Spinal cord (tissue), 10 donors: ENCODE measurements at places on chromosomes 1 and 21.

- no peak overlapping the region for H3K4me3 ChIP-seq
- H3K27me3 ChIP-seq: no peaks in the 10 kb centered on the region
- no peaks in the 10 kb centered on the region for H3K36me3 ChIP-seq
- H3K4me1 ChIP-seq: no peaks in the 10 kb centered on the region
Observed at GRCh38 chr1:218565377-218565776, 220.2 kb downstream of the TGFB2 start.

- peaks cover 16% of the 10 kb centered on the region for H3K4me1 ChIP-seq
- DNase-seq: no peak
- no peaks in the 10 kb centered on the region for H3K36me3 ChIP-seq
- H3K4me3 ChIP-seq: no peak overlapping the region
- H3K27ac ChIP-seq: no peak overlapping the region
Observed at GRCh38 chr21:32917362-32918135, 108.2 kb upstream of the OLIG2 start.

- H3K27me3 ChIP-seq: no peaks in the 10 kb centered on the region
- H3K27ac ChIP-seq: no peak overlapping the region
- no peak for DNase-seq
- peaks cover 5% of the 10 kb centered on the region for H3K4me1 ChIP-seq
- H3K4me3 ChIP-seq: no peak overlapping the region
Observed at GRCh38 chr1:212565079-212565478, 43.5 kb upstream of the ATF3 start.

DNA sequence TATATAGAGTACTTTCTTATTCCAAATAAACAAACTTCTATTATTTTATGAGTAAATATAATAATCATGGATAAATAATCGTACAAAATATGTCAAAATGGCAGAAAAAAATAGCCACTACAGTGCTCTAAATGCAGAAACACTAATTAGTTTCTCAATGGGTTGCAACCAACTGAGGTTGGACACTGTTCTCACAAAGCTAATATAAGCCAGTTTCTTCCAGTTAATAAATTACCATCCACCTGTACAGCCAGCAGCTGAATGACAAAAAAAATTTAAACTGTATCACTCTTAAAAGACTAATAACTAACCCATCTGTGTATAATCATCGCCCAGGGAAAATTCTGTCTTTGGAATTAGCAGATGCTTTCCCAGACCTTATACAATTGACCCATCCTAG, 36.9 kb downstream of the GDAP2 start:
- H3K27ac ChIP-seq: no peak overlapping the region
- no peaks in the 10 kb centered on the region for H3K27me3 ChIP-seq
- DNase-seq: no peak
- no peaks in the 10 kb centered on the region for H3K4me1 ChIP-seq
- H3K4me3 ChIP-seq: no peak overlapping the region

GRCh38 chr1:10637400-10637799, 159.0 kb downstream of the CASZ1 start:
- no peak for DNase-seq
- peaks cover 54% of the 10 kb centered on the region for H3K36me3 ChIP-seq
- H3K4me3 ChIP-seq: no peak overlapping the region
- H3K4me1 ChIP-seq: peaks cover 49% of the 10 kb centered on the region

DNA sequence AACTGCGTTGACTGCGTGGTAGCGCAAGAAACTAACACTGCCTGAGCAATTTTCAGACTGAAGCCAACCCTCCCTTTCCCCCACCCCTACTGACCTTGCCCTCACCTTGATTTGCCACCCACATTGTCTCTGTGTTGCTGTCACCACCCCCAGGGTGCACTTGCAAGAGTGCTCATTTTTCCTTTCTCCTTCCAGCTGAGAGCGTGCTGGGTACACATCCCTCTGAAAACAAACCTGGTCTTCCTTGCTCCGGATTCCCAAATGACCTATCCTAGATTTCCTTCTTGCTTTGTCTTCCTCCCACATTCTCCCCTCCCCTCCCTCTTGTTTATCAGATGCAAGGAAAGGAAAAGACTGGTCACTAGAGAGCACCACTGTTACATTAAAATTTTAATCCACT, 24.2 kb downstream of the MPZ start:
- no peaks in the 10 kb centered on the region for H3K36me3 ChIP-seq
- no peak for DNase-seq
- no peak overlapping the region for H3K27ac ChIP-seq
- no peaks in the 10 kb centered on the region for H3K4me1 ChIP-seq
- no peaks in the 10 kb centered on the region for H3K27me3 ChIP-seq

- H3K27me3 ChIP-seq: no peaks in the 10 kb centered on the region
- peaks cover 26% of the 10 kb centered on the region for H3K4me1 ChIP-seq
- no peak overlapping the region for H3K4me3 ChIP-seq
- H3K27ac ChIP-seq: peak overlapping the region; percentile 88
- DNase-seq: no peak
- H3K36me3 ChIP-seq: peaks cover 16% of the 10 kb centered on the region
Observed at GRCh38 chr1:205600085-205600484, 31.7 kb downstream of the ELK4 start.

DNA sequence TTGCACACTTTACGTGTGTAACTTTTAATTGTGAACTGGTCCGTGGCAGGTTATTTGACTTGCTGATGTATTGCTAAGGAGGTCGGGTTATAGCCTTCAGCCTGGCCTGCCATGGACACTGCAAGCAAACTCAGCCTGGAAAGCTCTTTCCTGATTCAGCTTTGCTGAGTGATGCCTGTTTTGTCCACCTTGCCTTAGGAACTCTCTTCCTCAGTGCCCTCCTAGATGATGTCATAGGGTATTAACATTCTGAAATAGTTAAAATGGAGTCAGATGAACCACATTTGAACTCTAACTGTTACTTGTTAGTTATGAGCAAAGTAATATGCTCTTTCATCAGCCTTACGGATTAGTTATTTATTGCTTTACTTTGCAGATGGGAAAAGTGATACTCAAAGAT, 446.0 kb downstream of the PCP4 start:
- H3K36me3 ChIP-seq: no peaks in the 10 kb centered on the region
- H3K27me3 ChIP-seq: no peaks in the 10 kb centered on the region
- H3K27ac ChIP-seq: no peak overlapping the region
- H3K4me1 ChIP-seq: no peaks in the 10 kb centered on the region

DNA sequence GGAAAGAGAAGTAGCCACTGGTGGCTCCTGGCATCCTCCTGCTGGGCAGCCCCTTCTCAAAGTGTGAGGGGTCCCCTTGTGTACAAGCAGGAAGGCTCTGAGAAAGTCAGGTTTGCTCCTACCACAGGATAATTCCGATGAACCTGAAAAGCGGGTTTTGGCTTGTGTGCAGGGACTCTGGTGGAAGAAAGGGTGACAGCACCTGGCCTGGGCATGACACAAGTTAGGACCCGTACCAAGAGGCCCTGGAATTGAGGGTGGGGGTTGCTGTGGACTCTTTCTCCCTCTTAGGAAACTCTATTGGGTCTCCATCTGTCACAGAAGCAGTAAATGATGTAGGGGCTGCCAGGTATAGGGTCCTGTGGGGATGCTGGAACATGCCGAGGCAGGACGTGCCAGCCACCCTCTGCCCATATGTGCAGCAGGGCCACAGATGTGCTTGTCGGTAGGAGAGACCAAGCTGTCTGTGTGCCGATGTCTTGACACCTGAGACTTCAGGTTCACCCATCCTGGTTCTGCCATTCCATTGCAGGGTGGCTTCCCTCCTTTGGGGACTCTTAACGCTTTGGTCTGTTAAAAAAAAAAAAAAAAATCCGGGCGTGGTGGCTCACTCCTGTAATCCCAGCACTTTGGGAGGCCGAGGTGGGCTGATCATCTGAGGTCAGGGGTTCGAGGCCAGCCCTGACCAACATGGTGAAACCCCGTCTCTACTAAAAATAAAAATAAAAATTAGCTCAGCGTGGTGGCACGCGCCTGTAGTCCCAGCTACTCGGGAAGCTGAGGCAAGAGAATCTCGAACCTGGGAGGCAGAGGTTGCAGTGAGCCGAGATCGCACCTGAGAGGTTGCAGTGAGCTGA, 9.8 kb downstream of the C1orf35 start:
- DNase-seq: no peak
- H3K27ac ChIP-seq: no peak overlapping the region
- H3K4me1 ChIP-seq: peaks cover 25% of the 10 kb centered on the region
- H3K36me3 ChIP-seq: peaks cover 45% of the 10 kb centered on the region
- no peak overlapping the region for H3K4me3 ChIP-seq

DNA sequence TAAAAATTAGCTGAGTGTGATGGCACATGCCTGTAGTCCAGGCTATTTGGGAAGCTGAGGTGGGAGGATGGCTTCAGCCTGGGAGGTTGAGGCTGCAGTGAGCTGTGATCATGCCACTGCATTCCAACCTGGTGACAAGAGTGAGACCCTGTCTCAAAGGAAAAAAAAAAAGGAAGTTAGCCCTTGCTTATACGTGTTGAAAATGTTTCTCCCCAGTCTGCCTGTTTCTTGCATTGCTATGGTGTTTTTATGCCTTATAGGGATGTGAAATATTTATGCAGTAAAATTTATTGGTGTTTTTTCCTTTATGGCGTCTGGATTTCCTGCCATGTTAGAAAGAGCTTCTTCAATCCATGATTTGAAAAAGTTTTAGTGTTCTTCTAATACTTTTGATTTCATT, 3.6 kb upstream of the RERE start:
- H3K36me3 ChIP-seq: no peaks in the 10 kb centered on the region
- no peaks in the 10 kb centered on the region for H3K27me3 ChIP-seq
- DNase-seq: no peak
- no peak overlapping the region for H3K4me3 ChIP-seq

DNA sequence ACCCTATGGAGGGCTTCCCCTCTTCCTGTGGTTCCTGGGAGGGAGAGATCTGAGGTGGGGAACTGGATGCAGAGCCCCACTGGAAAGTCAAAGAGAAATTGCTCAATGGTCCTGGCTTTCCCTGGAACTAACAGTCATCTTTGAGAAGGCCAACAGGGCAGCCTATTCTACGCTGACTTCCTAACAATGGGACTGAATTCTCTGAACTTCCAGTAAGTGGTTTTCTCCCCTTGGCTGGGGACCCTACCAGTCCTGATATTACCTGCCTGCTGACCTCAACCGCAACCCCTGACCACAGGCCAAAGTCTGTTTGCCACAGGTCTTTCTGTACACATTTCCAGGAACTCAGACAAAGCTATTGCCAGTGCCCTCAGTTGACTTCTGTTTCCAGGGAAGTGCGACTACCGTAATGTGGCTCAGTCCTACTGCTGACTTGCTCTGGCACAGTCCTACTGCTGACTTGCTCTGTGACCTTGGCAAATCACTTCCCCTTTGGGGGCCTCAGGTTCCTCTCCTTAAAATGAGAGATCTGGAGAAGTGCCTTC, 55.3 kb downstream of the C8B start:
- H3K27ac ChIP-seq: no peak overlapping the region
- no peaks in the 10 kb centered on the region for H3K27me3 ChIP-seq
- H3K4me1 ChIP-seq: no peaks in the 10 kb centered on the region

DNA sequence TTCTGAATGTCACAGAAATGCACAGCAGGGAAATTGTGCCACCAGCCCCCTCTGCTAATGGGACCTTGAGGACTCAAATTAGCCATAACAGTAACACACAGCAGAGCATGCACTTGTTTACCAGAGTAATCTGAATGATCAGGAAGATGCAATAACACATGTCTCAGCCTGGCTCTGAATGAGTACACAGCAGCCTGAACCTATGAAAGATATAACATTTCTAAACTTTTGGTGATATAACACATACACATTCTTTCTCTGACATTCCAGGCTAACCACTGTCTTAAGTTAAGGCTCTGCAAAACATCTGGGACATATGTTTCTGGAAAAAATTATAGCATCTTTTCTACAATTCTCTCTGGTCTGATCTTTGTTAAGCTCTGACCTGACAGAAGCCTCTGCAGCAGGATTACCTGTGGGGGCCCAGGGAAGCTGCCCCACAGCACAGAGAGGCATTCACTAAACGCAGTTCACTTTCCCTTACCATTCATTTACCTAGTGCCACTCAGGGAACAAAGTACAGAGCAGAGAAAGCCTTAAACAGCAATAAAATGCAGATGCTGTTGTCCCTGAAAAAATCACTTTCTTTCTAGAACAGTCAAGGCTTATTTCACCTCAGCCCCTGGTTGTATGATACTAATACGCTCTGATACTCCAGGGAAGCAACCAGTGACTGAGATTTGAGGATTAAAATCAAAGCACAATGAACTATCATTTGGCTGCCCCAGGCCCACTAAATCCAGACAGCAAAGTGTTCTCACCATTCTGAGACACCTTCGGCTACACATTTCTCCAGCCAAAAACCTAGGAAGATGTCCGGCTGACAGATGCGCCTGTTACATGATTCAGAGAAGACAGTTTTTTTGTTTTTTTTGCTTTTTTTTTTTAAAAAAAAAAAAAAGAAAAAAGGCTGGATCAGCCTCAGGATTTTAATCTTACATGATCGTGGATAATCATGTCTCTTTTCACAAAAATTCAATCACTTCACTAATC, 54.0 kb upstream of the CNN3 start:
- H3K27me3 ChIP-seq: no peaks in the 10 kb centered on the region
- no peak for DNase-seq
- H3K4me3 ChIP-seq: no peak overlapping the region
- no peaks in the 10 kb centered on the region for H3K36me3 ChIP-seq
- peak overlapping the region; percentile 19 for H3K27ac ChIP-seq

DNA sequence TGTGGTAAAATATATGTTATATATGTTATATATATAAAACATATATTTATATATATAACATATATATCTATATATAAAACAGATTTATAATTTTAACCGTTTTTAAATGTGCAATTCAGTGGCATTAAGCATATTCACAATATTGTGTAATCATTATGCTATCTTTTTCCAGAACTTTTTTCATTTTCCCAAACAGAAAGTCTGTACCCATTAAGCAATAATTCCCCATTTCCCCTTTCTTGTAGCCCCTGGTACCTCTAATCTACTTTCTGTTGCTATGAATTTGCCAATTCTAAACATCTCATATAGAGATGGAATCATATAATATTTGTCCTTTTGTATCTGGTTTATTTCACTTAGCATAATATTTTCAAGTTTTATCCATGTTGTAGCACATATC, 10.7 kb upstream of the ARHGEF11 start:
- H3K4me3 ChIP-seq: no peak overlapping the region
- no peaks in the 10 kb centered on the region for H3K36me3 ChIP-seq
- no peaks in the 10 kb centered on the region for H3K27me3 ChIP-seq

- H3K27me3 ChIP-seq: no peaks in the 10 kb centered on the region
- H3K36me3 ChIP-seq: peaks cover 6% of the 10 kb centered on the region
- no peak overlapping the region for H3K27ac ChIP-seq
- no peak for DNase-seq
Observed at GRCh38 chr1:236765831-236766230, 29.3 kb upstream of the MTR start.

- H3K4me1 ChIP-seq: peaks cover 20% of the 10 kb centered on the region
- H3K36me3 ChIP-seq: peaks cover 26% of the 10 kb centered on the region
- no peak for DNase-seq
- no peaks in the 10 kb centered on the region for H3K27me3 ChIP-seq
- H3K27ac ChIP-seq: no peak overlapping the region
- H3K4me3 ChIP-seq: peak overlapping the region; percentile 73
Observed at GRCh38 chr1:179082999-179083335, 1.1 kb downstream of the TOR3A start.

DNA sequence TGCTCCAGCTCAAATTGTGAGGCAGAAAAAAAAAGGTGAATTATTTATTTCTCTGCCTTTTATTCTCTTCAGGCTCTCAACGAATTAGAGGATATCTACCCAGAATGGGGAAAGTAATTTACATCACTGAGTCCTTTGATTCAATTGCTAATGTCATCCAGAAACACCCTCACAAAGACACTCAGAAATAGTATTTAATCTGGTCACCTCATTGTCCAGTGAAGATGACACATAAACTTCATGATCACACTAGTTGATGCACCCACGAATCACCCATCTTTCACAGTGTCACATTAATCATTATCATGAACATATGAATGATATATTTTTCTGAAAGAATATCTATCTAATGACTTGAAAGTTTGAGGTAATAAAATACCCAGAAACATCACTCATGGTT, 868.5 kb downstream of the BRINP3 start:
- DNase-seq: no peak
- no peaks in the 10 kb centered on the region for H3K4me1 ChIP-seq
- no peaks in the 10 kb centered on the region for H3K36me3 ChIP-seq
- no peak overlapping the region for H3K4me3 ChIP-seq
